Retinal pigment epithelial cell (primary cell): ENCODE measurements at places on chromosomes 6 and 20.
A peak's percentile ranks its signal among the peaks of the same experiment; 100 is the strongest.

GRCh38 chr6:102742028-102742427 is 1348.5 kb downstream of the GRIK2 start:
- DNase-seq, result no peak

DNA sequence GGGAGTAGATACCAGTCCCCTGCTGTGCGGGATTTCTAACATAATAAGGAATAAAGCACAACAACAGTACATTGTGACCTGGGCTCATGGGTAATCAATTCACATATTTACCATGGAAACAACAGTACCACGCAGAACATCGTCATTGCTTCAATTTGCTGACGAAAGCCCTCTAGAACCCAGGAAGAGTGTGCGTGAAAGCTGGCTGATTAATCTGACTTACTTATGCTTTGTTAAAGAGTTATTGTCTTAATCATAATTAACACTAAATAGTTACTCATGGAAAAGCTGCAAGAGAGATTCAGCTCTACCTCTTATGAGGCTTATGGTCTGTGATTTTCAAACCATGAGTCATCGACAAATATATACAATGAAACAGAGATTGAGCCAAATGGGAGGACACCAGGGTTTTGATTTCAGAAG is 644.3 kb upstream of the AGPAT4 start:
- peak; percentile 65 for DNase-seq

DNA sequence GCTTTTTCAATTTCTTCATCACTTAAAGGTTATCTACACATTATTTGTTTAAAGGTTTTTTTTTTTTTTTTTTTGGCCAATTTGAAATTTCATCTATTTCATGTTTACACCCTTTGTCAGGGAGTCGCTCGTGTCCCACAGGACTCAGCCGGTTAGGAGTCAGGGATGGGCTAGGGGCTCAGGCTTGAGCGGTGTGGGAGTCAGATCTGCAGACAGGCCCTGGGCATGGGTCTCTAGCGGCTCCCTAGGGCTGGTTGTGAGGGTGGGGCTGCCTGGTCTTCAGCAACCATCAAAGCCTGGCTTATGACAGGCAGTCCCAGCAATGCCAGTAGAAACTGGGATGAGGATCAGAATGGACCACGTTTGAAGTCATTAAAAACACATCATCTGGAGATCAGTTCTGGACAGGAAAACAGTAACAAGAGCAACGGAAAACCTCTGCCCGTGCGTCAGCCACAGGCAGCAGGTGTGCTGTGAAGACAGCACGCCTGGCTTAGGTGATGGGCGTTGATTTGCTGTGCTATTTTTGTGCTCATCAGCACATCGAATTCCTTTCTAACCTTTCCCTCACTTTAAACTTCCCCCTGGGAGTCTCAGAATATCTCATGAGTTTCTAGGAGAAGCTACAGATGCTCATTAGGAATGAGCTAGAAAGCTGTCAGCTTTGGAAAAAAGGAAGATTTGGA is 91.3 kb upstream of the MPC1 start:
- no peak for DNase-seq

DNA sequence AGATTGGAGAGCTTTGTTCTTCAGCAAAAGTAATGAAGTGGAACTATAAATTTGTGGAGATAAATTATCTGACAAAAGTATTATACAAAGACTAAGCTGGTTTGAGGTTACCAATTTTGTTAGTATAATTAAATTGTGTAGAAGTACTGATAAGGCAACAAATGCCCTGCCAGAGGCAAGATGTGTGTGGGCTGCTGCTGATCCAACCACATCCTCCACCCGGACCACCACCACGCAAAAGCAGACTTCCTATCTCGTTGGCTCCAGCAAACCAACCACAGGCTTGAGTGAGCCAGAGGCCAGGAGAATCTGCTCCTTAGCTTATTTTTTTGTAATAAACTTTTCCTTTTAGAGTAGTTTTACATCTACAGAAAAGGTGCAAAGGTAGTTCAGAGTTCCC is 1.1 kb upstream of the MYLK4 start:
- DNase-seq, result no peak

GRCh38 chr20:50373674-50374286 is 136.4 kb upstream of the PTPN1 start:
- DNase-seq, result no peak

GRCh38 chr6:93684339-93684738 is 265.0 kb upstream of the EPHA7 start:
- no peak for DNase-seq

DNA sequence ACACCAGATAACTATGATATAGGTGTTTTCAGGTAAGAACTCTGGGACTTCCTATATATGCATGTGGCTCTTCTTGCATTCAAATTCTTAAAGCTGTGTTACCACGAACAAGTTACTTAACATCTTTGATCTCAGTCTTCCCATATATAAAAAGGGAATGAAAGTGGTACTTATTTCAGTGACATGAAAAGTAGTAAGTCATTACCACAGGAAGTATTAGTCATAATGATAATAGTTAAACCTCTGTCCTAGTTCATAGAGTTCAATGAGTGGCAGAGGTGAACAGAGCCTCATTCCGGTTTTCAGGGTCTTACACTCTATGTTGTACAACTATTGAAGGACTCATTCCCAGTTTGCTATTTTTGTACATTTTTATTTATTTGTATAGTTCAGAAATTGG is 237.0 kb downstream of the NKAIN2 start:
- DNase-seq, result no peak

GRCh38 chr6:136173519-136174507 is 76.3 kb downstream of the MTFR2 start:
- no peak for DNase-seq

DNA sequence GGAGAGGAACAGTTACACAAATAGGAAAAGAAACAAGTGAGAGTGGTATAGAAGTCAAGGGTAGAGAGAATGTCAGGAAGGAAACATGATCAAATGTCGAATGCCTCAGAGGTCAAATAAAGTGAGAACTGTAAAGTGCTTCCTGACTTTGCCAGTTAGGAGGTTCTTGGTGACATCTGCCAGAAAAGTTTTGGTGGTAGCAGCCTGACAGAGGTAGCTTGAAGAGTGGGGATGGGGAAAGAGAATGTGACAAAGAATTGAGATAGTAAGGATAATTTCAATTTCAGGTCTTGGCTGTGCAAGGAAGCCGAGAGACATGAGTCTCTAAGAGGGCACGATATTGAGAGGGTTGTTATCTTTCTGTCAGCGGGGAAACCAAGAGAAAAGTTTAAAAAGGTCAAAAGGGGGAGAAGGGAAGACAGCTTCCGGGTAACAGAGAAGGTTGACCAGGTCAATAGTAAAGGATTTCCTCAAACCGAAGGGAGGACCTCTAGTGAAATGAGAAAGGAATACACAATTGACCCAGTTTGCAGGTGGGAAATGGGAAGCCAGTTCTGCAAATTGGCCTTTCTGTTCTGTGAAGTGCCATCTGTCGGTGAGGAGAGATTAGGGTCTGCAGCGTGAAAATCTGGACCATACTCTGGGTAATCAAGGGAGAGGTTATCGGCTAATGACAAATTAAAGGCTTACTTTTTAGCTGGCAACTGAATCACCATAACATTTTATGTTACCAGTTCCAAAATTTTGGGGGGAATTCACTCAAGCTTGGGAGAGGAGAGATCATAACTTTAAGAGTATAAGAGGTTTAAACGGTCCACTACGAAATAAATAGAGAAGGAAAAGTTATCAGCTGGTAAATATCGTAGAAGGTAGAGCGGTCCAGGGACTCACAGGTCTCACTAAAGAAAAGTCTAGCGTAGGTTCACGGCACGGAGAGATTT is 973 bp upstream of the BRD2 start:
- DNase-seq, result no peak

DNA sequence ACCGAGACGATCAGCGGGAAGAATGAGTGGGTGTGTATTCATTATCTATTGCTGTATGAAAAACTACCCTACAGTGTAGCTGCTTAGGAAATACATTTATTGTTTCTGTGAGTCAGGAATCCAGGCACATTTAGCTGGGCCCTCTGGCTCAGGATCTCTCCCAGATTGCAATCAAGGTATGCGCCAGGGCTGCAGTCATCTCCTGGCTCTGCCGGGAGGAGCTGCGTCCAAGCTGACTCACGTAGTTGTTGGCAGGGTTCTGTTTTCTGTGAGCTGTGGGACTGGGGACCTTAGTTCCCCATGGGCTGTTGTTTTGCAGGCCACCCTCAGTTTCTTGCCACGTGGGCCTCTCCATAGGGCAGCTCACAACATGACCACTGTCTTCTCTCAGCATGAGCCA is 68.2 kb upstream of the FUCA2 start:
- no peak for DNase-seq

DNA sequence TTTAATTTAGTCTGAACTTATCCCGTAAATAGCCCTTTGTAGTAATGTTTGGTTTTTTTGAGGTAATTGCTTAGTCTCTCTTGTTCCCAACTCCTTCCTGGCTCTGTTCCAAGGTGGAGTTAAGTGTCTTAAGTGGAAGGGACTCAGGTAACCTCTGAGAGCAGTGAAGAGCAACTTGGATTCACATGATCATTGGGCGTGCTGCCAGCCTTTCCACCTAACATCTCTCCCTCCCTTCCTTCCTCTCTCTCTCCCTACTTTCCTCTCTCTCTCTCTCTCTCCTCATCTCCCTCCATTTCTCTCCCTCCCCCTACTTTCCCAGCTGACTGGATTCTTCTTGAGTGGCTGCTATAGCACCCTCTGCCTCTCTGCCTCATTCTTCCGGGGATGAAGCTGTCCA is 232.9 kb upstream of the SASH1 start:
- no peak for DNase-seq

GRCh38 chr6:70669133-70669532 is 1.4 kb downstream of the SMAP1 start:
- DNase-seq, result no peak

- no peak for DNase-seq
These were observed 3.1 kb upstream of the HSPA12B start for GRCh38 chr20:3729378-3729777.

DNA sequence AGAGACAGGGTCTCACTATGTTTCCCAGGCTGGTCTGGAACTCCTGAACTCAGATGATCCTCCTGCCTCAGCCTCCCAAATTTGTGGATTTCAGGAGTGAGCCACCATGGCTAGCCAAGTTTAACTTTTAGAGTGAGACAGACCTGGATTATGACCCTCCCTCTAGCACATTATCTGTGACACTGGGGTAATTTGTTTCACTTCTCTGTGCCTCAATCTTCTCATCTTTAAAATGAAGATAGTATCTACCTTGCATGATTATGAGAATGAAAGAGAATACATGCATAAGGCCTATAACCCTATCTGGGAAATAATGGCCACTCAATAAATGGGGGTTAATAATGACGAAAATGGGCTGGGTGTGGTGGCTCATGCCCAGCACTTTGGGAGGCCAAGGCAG is 373.6 kb downstream of the SYNE1 start:
- no peak for DNase-seq

- DNase-seq, result no peak
These were observed 33.1 kb upstream of the MLN start for GRCh38 chr6:33836806-33837469.

DNA sequence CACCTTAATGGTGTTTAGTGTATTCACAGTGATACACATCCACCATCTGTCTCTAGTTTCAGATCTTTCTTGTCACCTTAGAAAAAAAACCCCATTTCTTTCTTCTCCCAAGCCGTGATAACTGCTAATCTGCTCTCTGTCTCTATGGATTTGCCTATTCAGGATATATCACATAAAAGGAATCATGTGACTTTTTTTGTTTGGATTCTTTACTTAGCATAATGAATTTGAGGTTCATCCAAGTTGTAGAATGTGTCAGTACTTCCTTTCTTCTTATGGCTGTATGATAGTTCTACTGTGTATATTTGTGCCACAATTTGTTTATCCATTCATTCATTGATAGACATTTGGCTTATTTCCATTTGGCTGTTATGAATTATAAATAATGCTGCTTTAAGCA is 57.1 kb downstream of the ITCH start:
- no peak for DNase-seq

- peak; percentile 44 for DNase-seq
These were observed at the start of gene PSMG4 for GRCh38 chr6:3258720-3259490. PSMG4 (plus strand) TSS chr6:3258947; CDS start chr6:3259023, 76 bp downstream.
